Activated naive CD8-positive, alpha-beta T cell treated with anti-CD3 and anti-CD28 coated beads, Interleukin-2, amount 50 U/mL, for 16 hours (primary cell): ENCODE measurements at places on chromosomes 1 and 21.

GRCh38 chr1:34331020-34331926 is 154.6 kb downstream of the C1orf94 start:
- no peak for DNase-seq

- DNase-seq = no peak
Measured at GRCh38 chr1:9039761-9040658, 13.8 kb upstream of the SLC2A7 start.

DNA sequence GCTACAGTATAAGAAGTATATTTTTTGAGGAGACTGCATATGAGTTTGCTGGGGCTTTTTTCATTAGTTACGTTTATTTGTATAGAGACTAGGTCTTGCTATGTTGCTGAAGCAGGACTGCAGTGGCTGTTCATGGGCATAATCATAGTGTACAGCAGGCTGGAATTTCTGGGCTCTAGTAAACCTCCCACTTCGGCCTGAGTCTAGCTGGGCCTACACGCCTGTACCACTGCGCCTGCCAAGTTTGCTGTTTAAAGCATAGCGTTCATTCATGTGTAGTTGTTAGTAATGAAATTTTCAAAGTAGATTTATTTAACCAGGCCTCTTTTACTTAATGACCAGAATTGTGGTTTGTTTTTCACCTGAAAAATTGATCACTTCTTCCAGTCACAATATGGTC is 33.8 kb downstream of the HS2ST1 start:
- no peak for DNase-seq

DNA sequence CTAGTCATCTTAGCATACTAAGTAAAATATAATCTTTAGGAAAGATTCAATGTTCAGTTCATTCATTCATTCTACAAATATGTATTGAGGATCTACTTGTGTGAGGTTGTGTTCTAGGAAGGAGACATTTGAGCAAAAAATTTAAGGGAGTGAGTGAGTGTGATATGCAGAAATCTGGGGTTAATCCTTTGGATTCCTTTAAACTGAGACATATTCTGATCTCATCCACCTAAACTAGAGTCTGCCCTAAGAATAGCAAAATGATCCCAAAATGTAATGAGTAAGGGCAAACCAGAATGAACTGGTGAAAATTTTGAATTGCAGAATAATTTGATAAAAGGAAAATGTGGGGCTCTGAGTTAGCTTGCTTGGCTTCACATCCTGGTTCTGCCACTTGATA is 8.6 kb downstream of the UBE2U start:
- DNase-seq = no peak

DNA sequence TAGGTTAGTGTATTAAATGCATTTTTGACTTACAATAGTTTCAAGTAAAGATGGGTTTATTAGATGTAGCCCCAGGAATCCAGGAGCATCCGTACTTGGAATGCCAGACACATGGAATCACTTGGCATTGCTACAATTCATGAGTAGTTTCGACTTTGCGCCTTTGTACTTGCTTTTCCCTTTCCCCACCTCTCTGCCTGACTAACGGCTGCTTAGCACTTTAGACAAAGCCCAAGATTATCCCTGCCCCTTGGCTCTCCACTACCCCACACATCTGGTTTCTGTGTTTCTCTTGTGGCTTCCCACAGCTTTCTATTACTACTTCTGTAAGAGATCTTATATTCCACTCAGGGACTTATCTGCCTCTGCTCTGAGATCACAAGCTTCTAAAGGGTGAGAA is 397.7 kb upstream of the POU3F1 start:
- DNase-seq = no peak

- no peak for DNase-seq
Measured at GRCh38 chr1:170804419-170804818, 130.9 kb upstream of the MROH9 start.

DNA sequence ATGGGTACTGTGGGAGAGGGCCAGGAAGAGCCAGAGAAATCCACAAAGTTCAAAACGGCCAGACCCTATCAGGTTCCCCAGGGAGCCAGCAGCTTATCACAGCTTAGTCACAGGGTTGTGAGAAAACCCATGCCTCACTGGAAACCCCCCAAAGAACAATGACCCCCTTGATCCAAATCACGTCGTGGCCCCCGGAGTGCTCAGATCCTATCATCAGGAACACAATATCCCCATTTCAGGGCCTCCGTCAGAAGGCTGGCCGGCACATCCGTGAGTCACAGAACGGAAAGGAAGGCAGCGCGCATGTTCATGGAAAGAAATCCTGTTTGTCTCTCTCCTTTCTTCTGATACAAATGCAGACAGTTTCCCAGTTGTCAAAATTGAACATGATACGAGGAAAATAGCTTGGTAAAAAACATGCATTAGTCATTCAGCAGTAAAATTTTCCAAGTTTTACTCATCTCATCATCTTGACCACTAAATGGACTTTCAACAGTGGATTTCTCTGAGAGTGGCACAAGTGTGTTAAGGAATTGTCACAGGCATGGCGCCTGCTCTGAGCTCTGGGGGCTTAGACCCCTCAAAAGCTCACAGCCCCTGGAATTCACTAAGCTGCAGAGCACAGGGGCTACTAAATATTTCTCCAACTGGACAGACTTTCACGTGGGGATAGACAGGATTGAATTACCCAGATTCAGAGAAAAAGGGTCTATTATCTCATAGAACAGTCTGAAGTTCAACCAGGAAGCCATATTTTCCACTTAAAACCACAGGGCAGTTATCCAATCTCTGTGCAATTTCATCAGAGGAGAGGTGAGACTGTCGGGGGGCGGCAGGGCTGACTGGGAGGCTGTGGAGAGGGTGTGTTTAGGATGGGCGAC is 124.8 kb downstream of the RIPK4 start:
- no peak for DNase-seq

GRCh38 chr1:230781131-230781530 is 33.9 kb downstream of the CAPN9 start:
- DNase-seq = no peak

- no peak for DNase-seq
Measured at GRCh38 chr1:207458414-207458813, 4.3 kb downstream of the CR2 start.

DNA sequence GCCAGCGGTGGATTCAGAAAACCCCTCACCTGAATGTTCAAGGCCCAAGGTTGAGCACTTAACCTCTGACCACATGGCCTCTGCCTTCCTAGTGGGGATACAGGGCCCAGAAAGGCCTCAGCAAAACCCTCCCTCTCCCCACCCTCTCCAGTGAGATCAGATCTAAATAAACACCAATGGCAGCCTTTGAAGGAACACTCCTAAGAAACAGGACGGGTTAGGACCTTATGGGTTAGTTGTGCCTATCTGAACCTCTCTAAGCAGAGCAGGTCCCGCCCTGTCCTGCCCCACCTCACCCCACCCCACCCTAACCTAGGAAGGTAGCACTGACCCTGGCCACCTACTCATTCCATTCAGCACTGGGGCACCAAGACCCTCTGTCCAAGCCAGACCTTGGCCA is 7.9 kb upstream of the GRHL3 start:
- no peak for DNase-seq

DNA sequence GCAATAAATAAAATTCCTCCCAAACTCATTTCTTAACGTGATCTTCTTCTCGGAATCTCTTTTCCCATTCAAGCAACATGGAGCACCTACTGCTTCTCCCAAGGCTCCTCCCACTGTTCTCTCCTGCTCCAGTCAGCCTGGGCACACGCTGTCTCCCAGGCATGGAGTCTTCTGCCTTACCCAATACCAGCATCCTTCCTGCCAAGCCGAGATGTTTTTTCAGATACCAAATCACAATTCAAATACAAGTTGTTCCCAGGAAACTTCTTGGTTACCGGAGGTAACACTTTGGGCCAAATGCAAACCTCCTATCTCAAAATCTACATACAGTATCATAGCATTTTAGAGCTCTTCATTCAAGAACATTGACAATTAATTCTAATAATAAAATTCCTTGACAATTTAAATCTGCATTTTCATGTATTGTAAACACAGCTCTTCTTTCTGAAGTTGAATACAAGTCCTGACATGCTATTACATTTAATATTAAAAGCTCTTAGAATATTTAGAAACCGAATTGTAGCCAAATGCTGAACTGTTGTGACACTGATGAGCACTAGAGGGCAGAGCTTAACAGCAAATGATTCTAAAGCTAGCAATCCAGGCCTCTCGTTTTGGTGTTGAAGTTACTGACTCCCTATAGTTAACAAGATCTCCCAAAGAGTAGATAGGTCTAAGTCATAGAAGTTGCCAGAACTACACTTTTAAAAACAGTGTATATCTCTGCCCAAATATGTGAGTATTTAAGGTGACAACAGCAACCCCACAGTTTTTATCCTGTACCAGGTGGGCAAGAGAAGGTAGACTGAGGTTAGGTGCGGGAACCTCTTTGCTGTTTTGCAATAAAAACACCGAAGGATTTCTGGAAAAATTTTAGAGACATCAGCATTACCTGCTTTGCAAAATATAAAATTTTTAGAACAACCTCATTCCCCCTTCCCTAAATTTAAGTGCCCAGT is 52.3 kb downstream of the BCAR3 start:
- no peak for DNase-seq

GRCh38 chr1:44802306-44803061 is 2.3 kb downstream of the PLK3 start:
- no peak for DNase-seq

- no peak for DNase-seq
Measured at GRCh38 chr1:59083946-59084865, 212.7 kb upstream of the FGGY start.

DNA sequence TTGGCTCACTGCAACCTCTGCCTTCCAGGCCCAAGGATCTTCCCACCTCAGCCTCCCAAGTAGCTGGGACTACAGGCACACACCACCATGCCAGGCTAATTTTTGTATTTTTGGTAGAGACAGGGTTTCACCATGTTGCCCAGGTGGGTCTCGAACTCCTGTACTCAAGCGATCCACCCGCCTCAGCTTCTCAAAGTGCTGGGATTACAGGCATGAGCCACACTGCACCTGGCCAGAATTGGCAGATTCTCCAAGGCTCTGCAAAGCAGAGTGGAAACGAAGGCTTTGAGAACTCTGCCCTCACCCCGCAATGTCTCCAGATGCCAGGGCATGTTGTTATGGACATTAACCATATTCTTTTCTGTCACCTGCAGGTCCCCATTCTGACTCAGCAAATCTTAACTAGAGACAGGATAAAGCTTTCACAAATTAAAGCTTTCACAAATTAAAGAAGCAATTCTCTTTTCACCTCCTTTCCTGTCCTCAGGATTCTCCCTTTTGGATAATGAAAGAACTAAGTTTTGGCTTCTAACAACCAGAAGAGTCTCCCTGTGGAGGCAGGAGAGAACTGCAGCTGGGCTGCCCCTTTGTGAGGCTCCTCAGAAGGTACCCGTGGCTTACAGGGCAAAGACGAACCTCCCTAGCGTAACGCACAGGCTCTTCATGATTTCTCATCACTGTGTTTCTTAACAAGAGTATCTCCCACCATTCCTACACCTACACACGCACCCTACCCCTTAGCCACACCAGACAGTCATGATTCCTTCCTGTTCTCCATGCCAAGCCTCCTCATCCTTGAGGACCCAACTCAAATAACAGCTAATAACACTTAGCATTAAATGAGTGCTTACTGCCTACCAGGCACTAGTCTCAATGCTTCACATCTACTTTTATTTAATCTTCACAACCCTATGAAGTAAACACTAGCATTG is 29.8 kb downstream of the GPA33 start:
- no peak for DNase-seq

GRCh38 chr1:226656601-226657277 is 82.3 kb downstream of the ITPKB start:
- DNase-seq = no peak

DNA sequence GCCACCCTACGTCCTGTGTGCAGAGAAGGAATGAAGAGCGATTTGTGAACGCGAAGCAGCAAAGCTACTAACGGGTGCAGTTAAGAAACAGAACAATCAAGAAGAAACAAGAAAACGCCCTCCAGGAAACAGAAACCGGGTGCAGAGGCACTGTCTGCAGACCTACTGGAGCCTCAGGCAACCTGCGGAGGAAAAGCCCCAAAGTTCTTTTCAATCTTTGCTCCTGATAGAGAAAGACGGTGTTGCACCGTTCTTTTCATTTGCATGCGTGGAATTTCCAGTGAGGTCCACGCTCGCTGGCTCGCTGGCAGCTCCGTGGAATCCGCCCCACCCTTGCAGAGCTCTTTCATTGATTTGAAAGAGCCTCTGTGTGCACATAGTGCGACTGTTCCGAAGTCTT is 37.0 kb upstream of the PDE9A start:
- no peak for DNase-seq

- DNase-seq = no peak
Measured at GRCh38 chr1:58089898-58090534, 456.5 kb downstream of the OMA1 start.

DNA sequence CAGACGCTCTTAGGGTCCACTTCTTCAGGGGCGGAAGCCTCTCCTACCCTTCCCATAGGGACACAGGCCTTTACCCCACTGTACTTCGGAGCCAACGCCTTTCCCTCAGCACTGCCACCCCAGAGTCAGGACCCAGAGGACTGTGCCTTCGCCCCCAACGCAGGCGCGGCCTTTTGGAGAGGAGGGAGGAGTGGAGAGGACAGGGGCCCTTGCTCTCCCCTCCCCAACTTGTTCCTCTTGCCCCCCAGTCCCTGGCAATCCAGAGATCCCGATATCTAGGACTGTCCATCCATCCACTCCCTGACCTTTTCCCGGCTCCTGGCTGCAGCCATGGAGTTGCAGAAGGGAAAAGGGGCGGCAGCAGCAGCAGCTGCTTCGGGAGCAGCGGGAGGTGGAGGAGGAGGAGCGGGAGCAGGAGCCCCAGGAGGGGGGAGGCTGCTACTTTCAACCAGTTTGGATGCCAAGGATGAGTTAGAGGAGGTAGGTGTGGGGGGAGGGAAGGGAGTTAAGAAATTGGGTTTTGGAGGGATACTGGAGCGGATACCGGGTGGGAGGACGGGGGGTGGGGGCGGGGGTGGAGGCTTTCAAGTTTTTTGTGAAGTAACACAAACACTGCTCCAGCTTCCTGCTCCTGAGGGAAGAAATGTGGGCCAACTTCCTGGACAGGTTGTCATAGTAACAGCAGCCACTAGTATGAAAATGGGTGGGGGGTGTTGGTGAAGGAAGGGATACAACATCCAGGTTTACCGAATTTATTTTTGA is 636 bp downstream of the INTS3 start:
- DNase-seq = no peak

- DNase-seq = no peak
Measured at GRCh38 chr1:205186191-205186590, 25.3 kb downstream of the DSTYK start.

DNA sequence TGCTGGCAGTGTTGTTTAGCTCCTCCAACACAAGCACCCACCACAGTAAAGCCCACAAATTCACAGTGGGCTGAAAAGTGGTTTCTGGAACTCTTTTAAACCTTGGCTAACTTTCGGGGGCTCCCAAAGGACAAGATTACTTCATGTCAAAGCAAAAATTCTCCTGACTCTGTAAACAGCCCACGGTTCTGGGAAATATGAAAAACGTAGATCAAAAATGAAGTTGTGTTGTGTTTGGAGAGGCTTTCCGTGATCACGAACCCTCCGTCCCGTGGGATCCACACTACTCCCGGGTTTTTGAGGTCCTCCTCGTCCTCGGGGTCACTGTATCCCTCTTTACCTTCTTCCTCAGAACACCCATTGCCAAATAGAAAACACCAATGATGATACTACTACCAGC is 159.0 kb upstream of the RUNX1 start:
- no peak for DNase-seq
